ENCODE measurements at places on chromosomes 2 and 18.

DNA sequence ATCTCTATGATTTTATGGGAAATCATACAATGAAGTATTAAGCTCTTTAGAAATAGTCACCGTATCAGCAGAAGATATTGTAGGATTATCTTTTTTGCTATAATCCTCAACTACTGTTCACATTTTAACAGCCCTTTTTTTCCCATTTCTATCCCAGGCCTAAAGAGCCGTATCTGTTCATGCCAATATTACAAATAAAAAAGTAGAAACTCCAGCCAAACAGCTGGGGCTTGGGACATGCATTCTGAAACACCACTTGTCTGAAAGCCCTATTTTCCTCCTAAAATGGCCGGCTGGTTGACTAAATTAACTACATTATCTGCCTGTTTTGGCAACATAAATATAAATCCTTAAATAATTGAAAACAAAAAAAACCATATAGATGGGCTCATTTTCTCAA lies 477.8 kb downstream of the CDH2 start:
- DNase-seq = no peak

DNA sequence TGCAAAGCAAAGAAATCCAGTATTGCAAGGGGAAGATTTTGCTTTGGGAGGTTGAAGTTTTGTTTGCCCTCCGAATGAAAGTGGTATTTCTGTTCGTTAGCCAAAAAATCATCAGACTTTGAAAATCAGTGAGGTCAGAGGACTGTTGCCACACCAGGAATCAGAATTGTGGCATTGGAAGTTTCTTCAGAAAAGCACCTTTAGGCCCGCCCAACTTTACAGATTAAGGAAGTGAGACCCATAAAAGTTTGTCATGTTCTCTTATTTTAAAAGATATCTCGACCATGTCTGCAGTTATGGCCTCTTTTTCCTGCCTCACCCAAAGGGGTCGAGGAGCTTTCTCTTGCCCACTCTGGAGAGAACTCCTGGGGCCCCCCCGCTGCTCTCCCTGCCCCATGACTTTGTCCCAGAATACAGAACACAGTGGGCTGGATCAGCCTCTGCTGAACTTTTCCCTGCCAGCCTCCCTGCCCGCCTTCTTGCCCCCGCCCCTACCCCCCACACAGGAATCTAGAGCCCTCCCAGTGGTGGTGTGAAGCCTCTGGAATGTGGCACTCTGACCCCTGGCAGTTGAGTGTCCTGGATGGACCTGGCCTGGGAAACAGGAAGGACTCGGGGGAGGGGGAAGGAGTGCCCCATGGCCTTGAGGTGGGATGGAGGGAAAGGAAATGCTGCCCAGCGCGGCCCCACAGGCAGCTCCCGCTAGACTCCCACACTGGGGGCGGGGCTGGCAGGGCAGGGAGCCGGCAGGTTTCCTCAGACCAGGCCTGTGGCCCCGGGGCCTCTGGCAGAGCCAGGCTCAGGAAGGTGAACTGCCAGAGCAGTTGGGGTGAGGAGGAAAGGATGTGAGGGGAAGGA lies 25.3 kb downstream of the CRIM1 start:
- no peak for DNase-seq

DNA sequence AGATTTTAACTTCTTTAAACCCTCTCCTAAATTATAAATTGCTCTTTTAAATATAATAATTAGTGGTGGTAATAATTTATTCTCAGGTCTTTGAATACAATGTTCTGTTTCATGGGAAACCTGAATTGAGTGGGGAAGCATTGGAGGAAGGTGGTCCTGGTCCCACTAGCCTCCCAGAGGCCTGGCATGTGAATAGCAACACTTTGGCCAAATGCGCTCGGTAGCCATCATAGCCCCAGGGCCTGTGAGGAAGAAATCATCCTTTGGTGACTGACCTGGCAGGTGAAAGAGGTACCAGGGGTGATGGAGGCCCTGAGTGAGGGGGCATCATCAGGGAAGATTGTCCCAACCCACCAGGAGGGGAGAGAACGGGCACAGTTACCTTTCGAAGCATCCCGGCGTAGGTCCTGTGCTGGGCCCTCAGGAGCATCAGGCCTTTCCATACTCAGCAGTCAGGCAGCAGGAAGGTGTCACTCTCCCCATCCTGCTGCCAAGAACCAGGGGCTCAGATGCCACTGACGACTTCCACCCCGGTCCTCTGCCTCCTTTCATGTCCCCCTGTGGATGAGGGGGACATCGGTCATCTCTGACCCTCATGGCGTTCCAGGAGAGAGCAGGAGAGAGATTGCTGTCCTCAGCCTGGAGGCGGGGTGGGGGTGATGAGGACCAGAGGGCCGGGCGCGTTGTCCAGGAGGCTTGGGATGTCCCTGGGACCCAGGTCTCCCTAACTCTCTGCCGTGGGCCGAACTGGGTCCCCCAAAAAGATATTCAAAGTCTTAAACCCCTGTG lies 78.6 kb upstream of the HPCAL1 start:
- DNase-seq = no peak

DNA sequence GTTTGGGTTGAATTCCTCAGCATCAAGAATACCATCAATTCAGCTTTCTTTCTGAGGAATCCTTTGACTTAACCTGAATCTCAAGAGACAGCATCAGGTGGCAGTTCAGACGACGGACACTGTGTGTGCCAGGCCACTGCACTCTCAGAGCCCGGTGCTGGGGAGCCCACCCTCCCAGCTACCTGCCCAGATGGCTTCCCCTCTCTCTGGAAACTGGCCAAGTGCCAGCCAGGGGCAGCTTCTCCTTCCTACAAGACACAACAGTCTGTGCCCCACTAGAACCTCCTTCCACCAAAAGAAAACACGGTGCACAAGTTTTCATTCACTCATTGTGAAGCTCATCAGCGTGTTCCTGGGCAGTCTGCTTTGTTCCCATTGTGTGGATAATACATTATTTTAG lies 28.5 kb downstream of the MAL start:
- DNase-seq = no peak

GRCh38 chr2:161556440-161556839 lies 67.8 kb upstream of the SLC4A10 start:
- no peak for DNase-seq

Measured in activated naive CD4-positive, alpha-beta T cell (primary cell).